ENCODE measurements at places on chromosomes 7 and 10. TPM values are rescaled to one million over a fixed set of nuclear protein-coding genes. Genes with fewer than 3 reads are reported as not detected.

CPVL gene
- under 0.01 TPM for total RNA-seq

AOC1 gene
- total RNA-seq, result not detected

SPACDR gene
- total RNA-seq, result 0.34 TPM

C1QL3 gene
- total RNA-seq, result not detected

HOXA7 gene
- total RNA-seq, result not detected

MYO3A gene
- not detected for total RNA-seq

LRRN3 gene
- not detected for total RNA-seq

FANK1 gene
- 2.7 TPM for total RNA-seq

HTR5A gene
- total RNA-seq, result not detected

TAS2R41 gene
- total RNA-seq, result not detected

C10orf105 gene
- total RNA-seq, result not detected

TET1 gene
- total RNA-seq, result 1.4 TPM

RASA4 gene
- total RNA-seq, result 1.7 TPM

CDCA7L gene
- 21.1 TPM for total RNA-seq

NRAP gene
- not detected for total RNA-seq

AMPH gene
- not detected for total RNA-seq

LRRC17 gene
- total RNA-seq, result 0.28 TPM

GARIN1A gene
- 0.78 TPM for total RNA-seq

CDK1 gene
- 0.85 TPM for total RNA-seq

CDC14C gene
- total RNA-seq, result 0.07 TPM

SUN3 gene
- total RNA-seq, result 1.4 TPM

RBP4 gene
- not detected for total RNA-seq

SKIDA1 gene
- 0.07 TPM for total RNA-seq

SLC18A2 gene
- total RNA-seq, result not detected

HOGA1 gene
- 0.34 TPM for total RNA-seq

GRM8 gene
- not detected for total RNA-seq

BCL7B gene
- 20.6 TPM for total RNA-seq

FOXI2 gene
- total RNA-seq, result not detected

TEX47 gene
- not detected for total RNA-seq

DRGX gene
- total RNA-seq, result not detected

NKX2-3 gene
- total RNA-seq, result not detected

WDR86 gene
- not detected for total RNA-seq

GNGT1 gene
- not detected for total RNA-seq

RBM33 gene
- 16.7 TPM for total RNA-seq
